Activated T-helper 1 cell treated with Interleukin-2 at 50 U/mL for 16 hours (primary cell): ENCODE measurements at places on chromosomes 3 and 15.

DNA sequence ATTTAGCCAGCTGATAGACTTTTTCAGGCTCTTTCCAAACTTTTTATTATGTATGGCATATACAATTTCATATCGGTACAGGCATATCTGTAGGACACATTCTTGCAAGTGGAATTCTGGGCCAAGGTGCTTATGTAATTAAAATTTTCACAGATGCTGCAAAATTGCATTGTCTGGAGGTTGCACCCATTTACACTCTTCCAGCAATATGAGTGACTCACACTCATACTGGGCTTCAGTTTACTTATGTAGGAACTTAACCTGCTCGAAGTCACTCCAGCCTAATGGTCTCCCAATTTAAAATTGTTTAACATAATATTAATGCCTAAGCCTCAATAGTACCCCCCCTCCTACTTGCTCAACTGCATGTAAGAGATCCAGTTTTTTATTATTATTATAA lies 11.2 kb upstream of the SEC62 start:
- no peak for DNase-seq

DNA sequence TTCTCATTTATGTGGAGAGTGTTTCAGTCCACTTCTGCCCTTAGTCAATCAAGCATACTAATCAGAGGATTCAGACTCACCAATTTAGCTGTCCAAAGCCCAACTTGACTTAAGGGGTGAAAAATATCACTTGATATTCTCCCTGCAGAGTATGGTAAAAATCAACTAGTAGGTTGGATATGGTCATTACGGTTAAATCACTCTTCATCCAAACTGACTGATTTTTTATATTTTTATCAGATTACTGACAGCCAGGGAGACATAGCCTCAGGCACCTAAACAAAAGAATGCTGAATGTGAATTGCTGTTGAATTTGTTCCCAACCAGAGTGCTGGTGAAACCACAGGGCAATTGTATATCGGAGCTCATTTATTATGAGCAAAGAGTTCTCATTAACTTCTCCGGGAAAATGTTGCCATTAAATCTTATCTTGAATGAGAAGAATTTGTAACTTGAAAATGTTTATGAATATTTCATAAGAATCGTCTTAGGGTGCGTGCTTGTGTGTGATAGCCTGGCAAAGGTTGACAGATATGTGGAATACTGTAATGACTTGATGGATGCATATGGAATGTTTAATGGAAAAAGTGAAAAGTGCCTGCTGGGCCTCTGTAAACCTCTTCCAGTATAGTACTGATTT lies 411.2 kb downstream of the NAALADL2 start:
- DNase-seq: no peak

- no peak for DNase-seq
Observed at GRCh38 chr3:98741121-98741716, 21.9 kb upstream of the ST3GAL6 start.

DNA sequence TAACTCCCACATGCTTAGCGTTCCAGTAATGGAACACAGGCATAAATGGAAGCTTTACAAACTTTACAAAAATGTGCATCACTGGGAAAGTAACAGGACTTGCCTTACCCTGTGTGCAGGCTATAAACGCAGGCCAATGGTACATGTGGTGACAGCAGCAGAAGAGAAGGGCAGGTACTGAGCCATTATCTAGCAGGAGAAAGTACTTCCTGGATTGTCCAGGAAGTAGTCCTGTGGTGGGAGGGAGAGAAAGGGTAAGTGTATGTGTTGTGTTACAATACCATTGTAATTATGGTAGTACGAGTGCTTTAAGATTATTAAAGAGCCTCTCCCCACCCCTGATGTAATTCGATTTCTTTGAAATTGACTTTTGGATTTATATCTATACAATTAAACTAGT lies 5.3 kb downstream of the ATP1B3 start:
- no peak for DNase-seq

GRCh38 chr15:62240121-62241096 lies 75.3 kb upstream of the C2CD4B start:
- no peak for DNase-seq

DNA sequence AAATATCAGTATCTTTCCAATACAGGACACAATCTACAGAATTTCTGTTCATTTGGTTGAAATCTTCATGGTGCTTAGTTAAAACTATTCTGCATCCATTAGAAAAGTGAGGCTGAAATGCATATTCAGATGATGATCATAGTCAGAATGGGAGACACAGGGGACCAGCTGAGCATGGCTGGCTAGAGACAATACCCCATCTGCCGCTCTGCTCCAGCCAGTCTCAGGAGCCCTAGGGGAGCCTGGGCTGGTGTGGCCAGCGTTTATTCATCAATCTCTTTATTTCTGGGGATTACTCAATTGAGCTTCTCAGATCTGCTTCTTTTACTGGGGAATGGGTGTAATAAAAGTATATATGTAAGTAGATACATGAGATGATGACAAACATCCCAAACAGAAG lies 470.9 kb upstream of the CDIN1 start:
- no peak for DNase-seq

DNA sequence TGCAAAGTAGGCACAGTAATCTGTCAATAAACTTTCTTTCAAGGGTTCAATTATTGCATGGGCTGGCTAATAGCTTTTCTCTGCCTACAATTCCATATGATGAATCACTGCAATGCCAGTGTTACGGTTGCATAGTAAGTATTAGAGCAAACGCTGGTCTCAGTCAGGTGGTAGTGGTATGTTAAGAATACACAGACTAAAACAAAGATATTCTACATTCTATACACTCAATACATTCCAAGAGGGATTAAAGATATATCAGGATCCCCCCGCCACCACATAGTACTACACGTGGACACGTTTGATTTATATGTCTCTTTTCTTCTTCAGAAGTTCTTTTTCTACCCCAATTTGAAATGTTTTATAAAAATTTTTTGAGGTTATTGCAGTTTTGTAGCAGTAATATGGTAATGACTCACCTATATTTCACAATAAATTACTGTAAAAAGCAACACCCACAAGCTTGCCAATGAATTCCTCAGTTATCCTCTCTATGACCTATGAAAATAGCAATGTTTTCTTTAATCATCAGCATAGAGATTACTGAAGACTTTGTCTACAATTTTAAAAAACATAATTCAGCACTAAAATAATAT lies 68.2 kb downstream of the CD200R1L start:
- no peak for DNase-seq

DNA sequence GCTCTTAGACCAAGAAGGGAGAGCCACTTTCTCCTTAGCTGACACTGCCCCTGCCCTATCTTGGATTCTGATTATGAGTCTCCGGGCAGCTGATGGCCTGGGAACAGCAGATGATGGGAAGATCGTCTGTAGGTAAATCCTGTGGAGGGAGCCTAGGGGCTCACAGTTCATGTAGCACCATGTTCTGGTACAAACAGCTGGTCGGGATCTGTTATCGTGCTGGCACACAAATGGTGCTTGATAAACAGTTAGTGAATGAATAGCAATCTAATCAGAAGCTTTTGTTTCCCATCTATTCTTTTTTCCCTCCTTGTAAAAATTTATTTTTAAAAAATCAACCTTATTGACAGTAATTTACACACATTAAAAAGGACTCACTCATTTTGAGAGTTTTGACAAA lies 26.8 kb downstream of the CDCP1 start:
- no peak for DNase-seq

GRCh38 chr3:112333381-112334317 lies 693 bp downstream of the CD200 start:
- no peak for DNase-seq

GRCh38 chr3:58241306-58242044 lies 3.9 kb downstream of the ABHD6 start:
- no peak for DNase-seq

- DNase-seq: no peak
Observed at GRCh38 chr15:62643572-62643971, 399.0 kb upstream of the TPM1 start.

- no peak for DNase-seq
Observed at GRCh38 chr3:87320756-87321626, 44.6 kb upstream of the POU1F1 start.

GRCh38 chr3:20424086-20424485 lies 238.1 kb upstream of the SGO1 start:
- no peak for DNase-seq

DNA sequence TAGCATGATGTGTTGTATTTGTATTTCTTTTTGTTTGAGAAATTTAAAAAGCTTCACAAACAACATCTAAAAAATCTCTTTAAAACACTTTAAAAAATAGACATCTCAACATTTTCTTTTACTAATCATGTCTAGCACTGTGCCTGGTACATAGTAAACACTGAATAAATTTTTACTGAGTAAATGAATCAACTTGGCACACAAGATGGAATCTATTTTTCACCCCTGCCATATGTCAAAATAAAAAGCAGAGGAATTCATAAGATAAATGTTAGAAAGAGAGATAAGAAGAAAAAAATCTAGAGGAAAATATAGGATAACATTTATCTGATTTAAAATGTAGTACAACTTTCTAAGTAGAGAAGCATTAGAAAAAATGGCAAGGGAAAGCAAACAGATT lies 8.6 kb upstream of the GOLIM4 start:
- DNase-seq: no peak

GRCh38 chr15:93859176-93859575 lies 372.2 kb upstream of the MCTP2 start:
- DNase-seq: no peak

GRCh38 chr3:72728329-72728889 lies 119.8 kb downstream of the SHQ1 start:
- no peak for DNase-seq

GRCh38 chr3:145387211-145387610 lies 773.8 kb downstream of the PLOD2 start:
- no peak for DNase-seq

- no peak for DNase-seq
Observed at GRCh38 chr3:182784542-182784941, 8.8 kb upstream of the ATP11B start.

DNA sequence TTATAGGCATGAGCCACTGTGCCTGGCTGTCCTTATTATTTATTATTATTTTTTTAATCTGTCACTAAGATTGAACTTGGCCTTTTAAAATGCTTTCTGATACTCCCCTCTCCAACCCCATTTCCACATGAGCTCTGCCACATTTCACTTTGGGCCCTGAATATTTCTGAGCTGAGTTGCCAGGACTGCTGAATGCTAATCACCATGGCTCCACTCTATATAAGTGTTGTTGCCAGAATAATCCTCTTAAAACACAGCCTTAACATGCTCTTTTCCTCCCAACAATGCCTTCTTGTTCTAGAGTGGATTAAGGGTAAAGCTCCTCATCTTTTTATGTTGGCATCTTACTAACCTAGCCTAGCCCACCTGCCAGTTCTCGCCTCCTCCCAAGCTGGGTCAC lies 124.4 kb downstream of the PDZRN3 start:
- DNase-seq: no peak

GRCh38 chr3:24199300-24199699 lies 254.2 kb downstream of the NR1D2 start:
- DNase-seq: no peak

DNA sequence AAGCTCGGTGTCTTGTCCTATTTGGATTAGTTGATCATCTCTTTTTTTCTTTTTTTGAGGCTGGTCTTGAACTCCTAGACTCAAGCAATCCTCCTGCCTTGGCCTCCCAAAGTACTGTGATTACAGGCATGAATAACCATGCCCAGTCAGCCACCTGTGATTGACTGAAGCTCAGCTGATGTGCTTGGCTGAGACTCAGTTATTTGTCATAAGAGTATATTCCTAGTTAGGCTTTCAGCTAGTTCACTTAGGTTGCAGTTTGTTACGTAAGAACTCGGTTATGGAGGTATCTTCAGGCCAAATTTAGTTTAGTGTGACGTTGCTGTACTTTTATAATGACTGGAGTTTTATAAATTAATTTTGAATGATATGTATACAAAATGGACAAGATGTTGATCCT lies 365.0 kb downstream of the SV2B start:
- no peak for DNase-seq

- DNase-seq: no peak
Observed at GRCh38 chr3:16477521-16477920, 36.0 kb downstream of the RFTN1 start.

DNA sequence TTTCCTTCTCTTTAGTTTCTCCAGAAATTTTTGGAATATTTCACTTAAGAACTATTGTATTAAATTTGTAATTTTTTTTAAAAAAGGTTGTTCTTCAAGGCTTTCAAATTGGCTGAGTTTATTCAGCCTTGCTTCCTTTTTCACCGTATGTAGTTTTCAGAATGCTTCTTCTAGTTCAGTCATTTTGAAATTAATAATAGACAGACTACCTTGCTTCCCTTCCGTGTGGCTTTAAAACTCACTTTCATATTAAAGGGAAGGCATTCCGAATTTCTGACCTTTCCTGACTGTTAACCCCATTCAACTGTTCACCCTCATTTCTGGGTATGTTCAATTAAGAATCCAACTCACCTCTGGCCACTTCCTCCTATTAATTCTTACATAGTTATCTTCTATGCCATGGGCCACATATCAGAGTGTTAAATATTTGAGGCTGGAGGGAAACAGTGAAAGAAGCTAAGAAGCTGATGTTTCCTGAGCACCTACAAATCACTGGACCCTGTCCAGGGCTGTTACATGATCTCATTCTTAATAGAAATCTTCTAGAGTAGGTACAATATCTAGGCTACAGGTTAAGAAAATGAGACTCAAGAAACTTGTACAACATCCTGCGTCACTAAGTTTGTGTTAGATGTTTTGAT lies 237.5 kb downstream of the P3H2 start:
- no peak for DNase-seq

GRCh38 chr3:56616478-56617006 lies 59.6 kb downstream of the CCDC66 start:
- DNase-seq: no peak

- no peak for DNase-seq
Observed at GRCh38 chr3:167666563-167666962, 12.8 kb upstream of the WDR49 start.

DNA sequence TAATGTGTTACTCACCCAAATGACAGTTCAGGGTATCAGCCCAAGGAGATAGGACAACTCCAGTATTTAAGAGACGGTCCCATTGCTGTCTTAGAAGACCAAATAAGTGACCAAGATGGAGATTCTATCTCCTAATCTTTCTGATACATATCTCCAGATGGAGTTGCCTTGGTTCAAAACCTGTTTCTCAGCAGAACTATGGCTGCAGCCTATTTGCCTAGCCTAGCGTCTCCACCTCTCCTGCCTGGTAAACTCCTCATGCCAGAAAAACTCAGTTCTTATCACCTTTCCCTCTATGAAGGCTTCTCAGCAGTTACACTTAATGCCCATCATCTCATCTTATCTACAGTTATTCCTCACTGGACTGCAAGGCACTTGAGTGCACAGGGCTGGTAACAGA lies 1.2 kb upstream of the CSPG5 start:
- DNase-seq: no peak

GRCh38 chr3:50592568-50592967 lies 19.0 kb downstream of the CISH start:
- no peak for DNase-seq
